Suppressor macrophage treated with lipopolysaccharide for 1 hour (primary cell): ENCODE measurements at places on chromosomes 1 and 21.

DNA sequence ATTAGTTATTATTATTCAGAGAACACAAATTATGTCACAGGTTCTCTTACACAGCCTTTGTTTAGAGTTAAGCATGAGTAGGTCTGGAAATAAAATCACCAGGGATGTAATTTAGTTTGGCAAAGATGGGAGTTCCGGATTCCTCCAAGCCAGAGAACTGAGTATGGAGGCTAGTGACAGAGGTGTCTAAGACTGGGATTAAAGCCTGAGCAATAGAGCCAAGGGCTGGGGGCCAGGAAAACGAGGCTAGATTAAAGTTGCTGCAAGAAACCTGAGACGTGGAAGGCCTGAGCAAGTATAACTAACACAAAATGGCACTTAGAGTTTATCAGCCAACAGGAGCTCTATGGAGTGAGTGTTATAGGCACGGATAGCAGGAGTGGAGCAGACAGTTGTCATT is 381.6 kb downstream of the SRGAP2C start:
- DNase-seq, result no peak

DNA sequence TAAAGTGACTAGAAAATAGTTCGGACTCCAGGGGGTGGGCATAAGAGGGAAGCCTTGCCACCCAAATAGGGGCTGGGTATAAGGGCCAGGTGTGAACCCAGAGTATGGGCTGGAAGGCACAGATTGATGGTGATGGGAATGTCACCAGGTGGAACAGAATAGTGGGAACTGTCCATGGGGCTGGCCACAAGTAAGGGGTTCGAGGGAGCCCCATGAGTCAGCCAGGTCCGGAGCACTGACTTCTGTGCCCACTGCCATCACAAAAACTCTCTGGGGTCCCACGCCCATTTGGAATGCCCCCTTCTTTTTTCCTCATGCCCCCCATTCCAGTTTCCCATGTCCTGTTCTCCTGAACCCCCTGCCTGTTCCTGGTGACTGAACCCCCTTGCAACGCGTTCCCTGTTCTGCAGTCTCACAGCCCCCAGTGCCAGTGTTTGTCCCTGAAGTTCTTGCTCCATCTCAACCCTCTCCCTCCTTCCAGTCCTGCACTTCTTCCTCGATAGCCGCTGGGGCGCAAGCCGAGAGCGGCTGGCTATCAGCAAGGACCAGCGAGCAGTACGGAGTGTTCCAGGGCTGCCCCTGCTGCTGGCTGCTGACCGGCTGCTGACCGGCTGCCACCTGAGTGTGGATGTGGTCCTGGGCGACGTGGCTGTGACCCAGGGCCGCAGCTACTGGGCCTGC is 7.9 kb downstream of the TRIM46 start:
- peak; percentile 14 for DNase-seq

GRCh38 chr1:94974241-94974640 is 47.3 kb upstream of the CNN3 start:
- DNase-seq, result no peak

DNA sequence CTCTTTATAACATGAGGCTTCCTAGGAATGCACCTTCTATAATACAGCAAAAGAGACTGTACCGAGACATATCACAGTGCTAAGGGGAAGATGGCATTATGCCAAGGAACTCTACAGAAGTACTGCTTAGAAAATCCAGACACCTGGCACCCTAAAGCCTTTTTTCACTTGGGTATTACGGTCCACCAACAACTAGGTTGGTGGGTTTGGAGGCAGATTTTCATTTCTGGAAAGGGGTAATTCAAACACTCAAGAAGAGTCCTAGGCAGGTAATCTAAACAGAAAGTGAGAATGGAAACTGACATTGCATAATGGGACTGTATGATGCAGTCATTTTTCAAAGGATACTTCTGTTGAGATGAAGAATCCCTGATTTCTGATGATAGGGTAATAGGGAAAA is 19.6 kb downstream of the SCMH1 start:
- DNase-seq, result peak; percentile 54

DNA sequence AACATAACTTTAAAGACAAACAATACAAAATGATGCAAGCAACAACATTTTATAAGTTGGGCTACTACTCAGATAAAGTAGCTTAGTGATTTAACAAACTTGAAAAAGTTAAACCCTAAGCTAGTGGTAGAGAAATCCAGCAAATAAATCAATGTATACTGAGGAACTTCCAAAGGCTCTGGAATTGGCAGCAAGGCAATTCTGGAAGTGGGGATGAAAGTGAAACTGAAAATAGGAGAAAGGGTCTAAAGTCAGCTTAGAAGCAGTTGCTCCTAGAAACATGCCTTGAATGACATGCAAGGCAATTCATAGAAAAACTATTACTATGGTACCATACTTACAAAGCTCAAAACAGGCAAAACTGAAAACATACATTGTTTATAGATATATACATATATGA is 90.0 kb upstream of the CAMK1G start:
- DNase-seq, result peak; percentile 23

DNA sequence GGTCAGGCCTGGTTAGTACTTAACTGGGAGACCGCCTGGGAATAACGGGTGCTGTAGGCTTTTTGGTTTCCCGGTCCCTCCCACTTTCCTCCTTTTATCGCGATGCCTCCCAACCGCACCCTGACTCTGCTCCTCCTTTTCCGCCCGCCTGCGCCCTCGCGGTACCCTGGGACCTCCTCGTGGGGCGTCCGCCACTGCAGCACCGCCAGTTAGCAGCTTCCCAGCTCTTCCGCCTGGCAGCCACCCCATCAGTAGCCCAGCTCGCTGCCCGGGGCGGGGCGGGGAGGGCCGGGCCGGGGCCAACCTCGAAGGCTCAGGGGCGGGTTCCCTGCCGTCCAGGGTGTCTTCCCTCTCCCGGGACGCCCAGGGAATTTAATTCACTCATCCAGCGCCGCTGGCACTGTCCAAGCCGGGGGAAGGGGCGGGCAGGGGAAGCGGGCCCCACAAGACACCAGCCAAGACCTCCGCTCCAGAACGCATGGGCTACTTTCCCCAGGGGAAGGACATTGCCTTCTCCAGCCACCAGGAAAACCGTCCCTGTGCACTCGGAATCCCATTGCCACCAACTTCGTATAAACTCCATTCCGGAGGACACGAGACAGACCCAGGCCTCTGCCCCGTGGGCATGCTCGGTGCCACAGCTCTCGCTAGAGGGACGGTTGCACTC is 2.0 kb upstream of the ZNF678 start:
- DNase-seq, result no peak

GRCh38 chr1:84078108-84078841 is 65.8 kb upstream of the PRKACB start:
- peak; percentile 36 for DNase-seq

GRCh38 chr1:92837062-92837461 is 5.2 kb downstream of the RPL5 start:
- no peak for DNase-seq

- peak; percentile 82 for DNase-seq
Observed at GRCh38 chr1:34597877-34598514, 156.9 kb upstream of the GJB5 start.

GRCh38 chr1:237901299-237901934 is 10.7 kb upstream of the ZP4 start:
- DNase-seq, result peak; percentile 46

DNA sequence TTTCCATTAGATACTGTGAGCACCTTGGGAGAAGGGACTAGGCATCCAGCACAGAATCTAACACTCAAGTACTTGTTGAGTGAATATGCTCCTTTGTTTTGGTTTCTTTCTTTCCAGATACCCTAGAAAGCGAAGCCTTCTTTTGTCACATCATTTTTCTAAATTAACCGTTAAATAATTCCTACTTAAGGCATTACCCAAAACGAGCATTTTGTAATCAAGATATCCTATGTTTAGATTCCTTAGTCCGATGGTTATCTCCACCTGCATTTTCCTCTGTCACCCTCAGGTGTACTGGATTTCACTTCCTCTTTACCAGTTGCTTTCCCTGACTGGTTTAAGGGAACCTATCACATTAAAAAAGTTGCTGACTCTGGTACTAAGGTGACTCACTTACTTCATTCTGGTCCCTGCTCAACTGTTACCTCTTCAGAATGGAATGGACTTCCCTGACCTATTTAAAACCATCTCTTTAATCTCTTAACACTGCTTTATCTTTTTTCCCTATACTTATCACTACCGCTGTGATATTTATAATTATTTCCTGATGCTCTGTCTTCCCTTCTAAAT is 3.2 kb downstream of the B3GALNT2 start:
- no peak for DNase-seq

DNA sequence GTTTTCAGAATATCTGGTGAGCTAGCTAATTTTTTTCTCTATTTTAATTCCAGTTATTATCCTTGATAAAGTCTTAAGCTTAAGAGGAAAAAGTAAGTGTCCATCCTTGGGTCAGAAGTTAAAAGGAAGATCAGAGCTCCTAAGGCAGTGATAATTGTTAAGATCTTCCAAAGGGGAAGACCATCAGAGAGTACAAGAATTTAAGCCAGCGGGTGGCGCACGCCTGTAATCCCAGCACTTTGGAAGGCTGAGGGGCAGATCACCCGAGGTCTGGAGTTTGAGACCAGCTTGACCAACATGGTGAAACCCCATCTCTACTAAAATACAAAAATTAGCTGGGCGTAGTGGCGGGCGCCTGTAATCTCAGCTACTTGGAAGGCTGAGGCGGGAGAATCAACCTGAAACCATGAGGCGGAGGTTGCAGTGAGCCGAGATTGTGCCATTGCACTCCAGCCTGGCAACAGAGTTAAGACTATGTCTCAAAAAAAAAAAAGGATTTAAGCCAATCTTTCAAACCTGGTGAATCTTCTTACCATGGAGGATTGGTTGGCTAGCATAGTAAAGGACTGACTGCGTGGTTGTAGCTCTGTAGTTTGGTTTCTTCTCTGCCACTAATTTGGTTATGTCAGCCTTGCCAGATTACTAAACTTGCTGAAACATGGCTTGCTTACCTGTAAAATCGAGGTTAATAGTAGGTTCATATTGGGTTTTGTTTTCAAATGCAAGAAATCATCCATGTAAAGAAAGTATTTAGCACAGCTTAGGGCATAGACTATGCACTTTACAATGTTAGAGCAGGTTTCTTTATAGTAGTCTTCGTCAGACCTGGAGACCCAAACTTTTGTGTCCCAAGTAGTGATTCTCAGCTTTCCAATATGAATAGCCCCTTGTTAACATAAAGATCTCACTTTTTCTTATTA is 15.9 kb downstream of the AKIRIN1 start:
- DNase-seq, result no peak

GRCh38 chr1:204128964-204129896 is 22.6 kb downstream of the ETNK2 start:
- DNase-seq, result peak; percentile 71

- peak; percentile 16 for DNase-seq
Observed at GRCh38 chr1:25922056-25922970, 16.1 kb upstream of the STMN1 start.

GRCh38 chr1:67850151-67850551 is 16.9 kb upstream of the GNG12 start:
- peak; percentile 29 for DNase-seq

DNA sequence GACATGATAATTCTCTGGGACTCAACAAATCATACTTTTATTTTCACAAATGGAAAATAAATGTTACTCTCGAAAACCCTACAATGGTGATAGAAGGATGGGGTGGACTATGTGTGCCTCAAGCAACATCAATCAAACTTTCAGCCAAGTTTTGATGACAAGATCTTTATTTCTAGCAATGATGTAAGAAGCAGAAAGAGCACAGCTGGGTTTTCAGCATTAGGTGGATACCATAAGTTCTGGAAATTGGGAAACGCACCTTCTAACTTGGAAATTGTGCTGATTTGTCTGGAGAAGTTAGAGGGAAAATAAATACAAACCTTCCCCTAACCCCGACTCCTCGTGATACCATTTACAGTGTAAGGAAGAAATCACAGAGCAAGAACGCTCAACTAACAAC is 320.3 kb downstream of the PAPPA2 start:
- no peak for DNase-seq

DNA sequence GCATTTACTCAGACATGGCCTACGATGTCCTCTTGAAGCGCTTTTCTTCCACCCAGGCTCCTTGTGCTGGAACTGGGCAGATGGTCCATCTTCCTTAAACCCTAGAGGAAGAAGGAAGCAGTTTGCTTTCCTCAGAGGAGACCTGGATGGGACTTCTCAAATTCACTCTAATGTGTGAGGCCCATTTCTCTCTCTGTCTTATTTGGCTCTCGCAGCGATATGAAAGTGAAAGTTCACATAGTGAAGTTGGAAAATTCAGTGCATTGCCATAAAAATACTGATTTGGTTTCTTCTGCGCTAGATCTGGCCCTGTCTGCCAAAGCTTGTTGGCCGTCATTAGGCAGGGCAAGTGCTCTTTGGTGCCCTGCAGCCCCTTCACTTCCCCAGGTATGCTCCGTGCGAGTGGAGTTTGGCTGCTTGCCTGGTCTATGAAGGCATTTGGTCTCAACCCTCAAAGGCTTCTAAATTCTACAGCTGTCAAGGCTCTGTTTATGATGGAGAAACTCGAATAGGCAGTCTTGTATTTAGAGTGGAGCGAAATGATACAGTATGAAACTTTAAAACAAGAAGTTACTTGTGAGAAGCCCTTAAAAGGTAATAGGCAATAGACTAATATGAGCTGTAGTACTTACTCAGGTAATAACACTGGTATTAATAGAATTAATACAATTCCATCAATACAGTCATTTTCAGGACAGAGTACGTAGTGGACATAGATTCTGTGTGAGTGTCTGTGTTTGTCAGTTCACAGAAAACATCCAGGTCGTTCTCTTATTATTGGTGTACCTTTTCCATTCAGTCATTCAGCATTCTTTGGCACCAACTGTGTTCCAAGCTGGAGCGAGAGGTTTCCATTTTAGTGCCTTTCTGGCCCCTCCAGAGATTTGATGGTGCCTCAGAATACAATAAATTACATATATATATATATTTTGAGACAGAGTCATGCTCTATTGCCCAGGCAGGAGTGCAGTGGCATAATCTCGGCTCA is 20.5 kb downstream of the SZRD1 start:
- peak; percentile 53 for DNase-seq

GRCh38 chr1:109689844-109690405 is 2.3 kb downstream of the GSTM1 start:
- DNase-seq, result no peak

DNA sequence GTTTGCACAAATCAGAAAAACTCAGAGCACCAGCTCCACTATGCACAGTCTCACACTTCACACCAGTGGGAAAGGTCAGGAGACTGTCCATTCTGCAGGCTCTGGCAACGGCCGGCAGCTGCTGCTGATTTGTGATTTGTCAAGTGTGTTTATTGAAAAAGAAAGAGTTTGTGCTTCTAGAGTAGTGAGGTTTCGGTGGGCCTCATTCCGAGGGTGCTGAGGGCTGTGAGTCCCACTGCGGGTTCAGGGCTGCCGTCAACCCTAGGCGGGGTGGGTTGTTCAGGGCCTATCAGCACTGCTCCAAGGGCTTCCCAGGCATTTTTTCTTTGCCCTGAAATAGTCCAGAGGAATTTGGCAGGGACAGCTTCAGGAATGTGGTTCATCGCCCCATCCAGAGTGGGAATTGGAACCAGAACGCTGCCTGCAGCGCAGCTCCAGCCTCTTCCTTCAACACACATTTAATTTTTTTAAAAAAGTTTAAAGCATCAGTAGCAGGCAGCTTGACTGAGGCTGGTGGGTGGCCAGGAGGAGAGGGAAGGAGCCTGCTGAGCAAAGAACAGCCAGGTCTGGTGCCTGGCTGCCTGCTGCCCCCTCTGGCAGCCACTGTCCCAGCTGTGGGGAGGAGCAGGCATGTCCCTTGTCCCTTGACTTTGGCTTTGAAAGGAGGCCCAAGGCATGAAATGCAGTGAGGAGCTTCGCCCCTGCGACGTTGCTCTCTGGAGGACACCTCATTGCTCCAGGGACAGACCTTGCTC is 19.7 kb downstream of the STUM start:
- DNase-seq, result no peak

GRCh38 chr1:2257245-2257627 is 29.1 kb downstream of the SKI start:
- DNase-seq, result no peak
